ENCODE measurements at places on chromosomes 16 and 17.

DNA sequence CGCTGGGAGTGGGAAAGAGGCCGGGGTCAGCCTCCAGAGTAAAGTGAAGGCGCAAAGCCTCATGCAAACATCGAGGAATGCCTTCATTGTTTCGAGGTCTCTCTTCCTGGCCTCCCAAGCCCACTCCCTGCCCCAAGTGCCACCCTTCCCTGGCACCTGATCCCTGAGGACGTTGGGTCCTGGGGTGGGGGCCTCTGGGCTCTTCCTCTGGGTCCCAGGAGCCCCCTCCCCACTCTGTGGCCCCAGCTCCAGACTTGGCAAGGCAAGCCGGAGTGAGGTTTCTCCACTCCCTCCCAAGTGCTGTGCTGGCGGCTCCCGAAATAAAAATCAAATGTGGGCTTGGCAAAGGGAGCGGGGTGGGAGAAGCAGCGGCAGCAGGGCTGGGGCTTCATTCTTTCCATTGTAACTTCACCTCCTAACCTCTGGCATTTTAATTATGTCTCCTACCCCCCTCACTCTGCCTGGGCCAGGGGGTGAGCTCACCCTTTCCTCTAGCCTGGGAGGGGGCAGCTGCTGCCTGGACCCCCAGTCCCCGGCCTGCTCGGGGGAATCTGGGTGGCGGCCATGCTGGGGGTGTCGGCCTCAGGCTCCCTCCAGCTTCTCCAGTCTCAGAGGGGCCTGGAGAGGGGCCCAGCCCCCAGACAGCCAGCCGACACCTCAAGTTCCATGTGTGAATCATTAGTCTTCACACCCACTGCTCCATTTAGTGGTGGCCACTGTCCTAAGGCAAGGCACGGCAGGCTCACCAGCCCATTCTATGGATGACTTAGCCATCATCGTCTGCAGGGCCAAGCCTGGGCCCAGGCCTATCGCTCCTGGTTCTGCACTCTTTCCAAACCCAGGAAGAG is 14.6 kb upstream of the TMEM92 start:
- no peak for DNase-seq

- no peak for DNase-seq
These were observed 5.9 kb downstream of the IRX6 start for GRCh38 chr16:55329791-55330428.

DNA sequence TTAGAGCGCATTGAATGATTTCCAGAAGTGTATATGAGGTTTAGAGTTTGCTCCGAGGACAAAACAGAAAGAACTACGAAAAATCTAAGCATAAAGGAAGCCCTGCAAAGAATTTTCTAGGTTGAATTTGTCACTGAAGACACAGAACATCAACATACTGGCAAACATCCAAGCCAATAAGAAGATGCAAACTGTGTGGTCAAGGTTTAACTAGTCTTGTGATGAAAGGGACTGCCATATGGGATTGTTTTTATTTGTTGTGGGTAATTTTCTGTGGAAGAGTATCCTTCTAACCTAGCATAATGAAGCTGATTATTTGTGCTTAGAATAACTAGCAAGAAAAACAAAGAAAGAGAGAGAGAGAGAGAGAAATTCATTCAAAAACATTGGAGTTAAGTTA is 492.0 kb upstream of the ERCC4 start:
- DNase-seq: no peak

GRCh38 chr16:82808036-82808435 is 181.3 kb downstream of the CDH13 start:
- DNase-seq: no peak

DNA sequence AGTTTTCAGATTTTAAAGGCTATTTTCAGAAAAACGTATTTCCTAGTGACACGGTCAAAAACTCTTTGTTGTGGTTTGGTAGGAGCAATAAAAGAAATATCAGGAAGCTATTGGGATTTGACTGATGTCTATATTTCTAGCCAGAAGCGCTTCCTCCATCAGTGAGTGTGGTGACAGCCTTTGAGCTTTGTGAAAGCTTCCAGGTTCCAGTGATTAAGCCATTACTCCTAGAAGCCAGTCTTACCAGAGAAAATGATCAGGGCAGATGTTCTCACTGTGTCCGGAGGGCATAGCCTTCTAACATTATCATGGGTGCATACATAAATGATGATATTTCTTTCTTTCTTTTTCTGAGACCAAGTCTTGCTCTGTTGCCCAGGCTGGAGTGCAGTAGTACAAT is 39.6 kb downstream of the MAP2K6 start:
- no peak for DNase-seq

GRCh38 chr17:50721194-50722010 is 2.0 kb downstream of the LUC7L3 start:
- DNase-seq: no peak

- DNase-seq: no peak
These were observed 56.5 kb upstream of the CIBAR2 start for GRCh38 chr16:85168732-85169256.

DNA sequence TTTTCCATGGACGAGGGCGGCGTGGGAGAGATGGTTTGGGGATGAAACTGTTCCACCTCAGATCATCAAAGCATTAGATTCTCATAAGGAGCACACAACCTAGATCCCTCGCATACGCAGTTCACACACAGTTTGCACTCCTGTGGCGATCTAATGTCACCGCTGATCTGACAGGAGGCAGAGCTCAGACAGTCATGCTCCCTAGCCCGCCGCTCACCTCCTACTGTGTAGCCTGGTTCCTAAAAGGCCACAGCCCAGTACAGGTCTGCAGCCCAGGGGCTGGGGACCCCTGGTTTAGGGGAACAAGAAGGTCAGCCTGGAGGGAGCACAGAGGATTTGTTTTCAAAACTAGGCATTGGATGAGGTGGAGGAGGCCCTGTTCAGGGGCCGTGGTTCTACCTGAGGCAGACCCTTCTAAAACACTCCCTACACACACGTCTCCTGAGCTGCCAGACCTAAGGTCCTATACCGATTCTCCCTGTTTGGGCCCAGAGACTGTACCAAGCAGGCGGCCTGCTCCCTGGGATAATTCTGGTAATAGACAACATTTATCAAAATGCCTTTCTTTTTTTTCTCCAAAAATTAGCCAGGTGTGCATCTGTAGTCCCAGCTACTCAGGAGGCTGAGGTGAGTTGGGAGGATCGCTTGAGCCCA is 38.6 kb downstream of the AXIN2 start:
- DNase-seq: no peak

DNA sequence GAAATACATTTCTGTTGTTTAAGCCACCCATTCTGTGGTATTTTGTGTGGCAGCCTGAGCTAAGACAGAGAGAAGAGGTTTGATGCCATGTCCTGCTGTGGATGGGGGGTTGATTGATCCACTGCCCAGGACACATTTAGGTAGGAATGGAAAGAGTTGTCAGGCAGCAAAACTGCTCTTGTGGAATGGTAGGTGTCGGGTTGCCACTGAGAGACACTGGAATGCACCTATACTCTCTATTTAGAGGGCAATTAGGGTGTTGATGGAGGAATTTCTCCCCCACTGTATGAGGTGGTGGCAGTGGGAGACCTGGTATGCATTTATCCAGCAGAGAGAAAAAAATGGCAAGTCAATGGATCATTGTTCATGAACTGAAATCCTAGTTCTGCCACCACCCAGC is 30.9 kb downstream of the CBLN1 start:
- DNase-seq: no peak

DNA sequence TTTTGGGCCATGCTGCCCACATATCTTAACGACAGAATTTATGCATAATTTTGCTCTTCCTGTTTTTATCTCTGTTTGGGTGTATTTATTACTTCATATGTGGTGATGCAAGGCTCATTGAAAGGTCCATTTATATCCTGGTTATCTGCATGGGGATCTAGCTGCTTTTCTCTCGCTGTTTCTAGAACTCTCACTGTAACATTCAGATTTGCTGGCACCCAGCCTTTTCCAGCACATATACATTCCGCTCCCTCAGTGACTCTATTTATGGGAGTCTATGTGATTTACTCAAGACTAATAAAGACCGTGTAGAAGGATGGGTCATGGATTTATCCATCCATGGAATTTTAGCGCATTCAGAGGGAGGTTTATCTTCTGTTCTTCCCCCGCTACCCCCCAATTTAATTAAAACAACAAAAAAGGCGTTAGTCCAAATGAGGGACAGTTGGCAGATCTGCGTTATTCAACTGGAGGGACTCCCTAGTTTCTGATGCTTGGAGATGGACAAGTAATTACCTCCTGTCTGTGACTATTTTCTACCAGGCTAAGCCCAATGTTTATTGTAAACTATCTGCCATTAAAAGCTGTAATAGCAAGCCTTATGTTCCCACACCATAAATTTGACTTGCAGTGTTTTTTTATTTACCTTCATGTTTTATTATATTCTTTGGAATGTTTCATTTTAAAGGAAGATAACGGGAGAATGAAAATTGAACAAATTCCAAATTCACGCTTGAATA is 19.8 kb upstream of the MARCHF10 start:
- no peak for DNase-seq

- DNase-seq: peak; percentile 24
These were observed 19.7 kb downstream of the DPEP1 start for GRCh38 chr16:89633064-89633631.

GRCh38 chr16:53152329-53152728 is 97.5 kb downstream of the CHD9 start:
- no peak for DNase-seq

DNA sequence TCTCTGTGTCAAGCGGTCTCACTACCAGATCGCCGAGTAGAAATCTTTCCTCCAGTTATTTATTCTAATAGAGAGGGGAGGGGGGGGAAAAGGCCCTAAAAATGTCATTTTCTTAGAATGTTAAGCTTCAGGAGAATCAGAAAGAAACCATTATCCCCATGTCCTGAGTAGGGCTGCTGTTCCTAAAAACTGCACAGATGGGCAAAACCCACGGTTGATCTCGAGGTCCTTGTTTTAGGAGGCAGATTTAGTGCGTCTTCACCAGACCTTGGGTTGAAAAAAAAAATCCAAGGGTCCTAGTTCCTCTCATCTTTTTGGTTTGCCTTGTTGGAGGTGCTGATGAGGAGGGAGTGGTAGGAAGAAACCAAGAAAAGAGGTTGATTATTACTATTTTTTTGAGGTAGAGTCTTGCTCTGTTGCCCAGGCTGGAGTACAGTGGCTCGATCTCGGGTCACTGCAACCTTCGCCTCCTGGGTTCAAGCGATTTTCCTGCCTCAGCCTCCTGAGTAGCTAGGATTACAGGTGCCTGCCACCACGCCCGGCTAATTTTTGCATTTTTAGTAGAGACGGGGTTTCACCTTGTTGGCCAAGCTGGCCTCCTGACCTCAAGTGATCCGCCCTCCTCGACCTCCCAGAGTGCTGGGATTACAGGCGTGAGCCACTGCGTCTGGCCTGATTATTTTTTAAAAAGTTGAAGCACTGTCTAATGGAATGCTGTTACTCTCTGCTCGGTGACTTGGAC is 1.4 kb downstream of the CBFB start:
- DNase-seq: no peak

DNA sequence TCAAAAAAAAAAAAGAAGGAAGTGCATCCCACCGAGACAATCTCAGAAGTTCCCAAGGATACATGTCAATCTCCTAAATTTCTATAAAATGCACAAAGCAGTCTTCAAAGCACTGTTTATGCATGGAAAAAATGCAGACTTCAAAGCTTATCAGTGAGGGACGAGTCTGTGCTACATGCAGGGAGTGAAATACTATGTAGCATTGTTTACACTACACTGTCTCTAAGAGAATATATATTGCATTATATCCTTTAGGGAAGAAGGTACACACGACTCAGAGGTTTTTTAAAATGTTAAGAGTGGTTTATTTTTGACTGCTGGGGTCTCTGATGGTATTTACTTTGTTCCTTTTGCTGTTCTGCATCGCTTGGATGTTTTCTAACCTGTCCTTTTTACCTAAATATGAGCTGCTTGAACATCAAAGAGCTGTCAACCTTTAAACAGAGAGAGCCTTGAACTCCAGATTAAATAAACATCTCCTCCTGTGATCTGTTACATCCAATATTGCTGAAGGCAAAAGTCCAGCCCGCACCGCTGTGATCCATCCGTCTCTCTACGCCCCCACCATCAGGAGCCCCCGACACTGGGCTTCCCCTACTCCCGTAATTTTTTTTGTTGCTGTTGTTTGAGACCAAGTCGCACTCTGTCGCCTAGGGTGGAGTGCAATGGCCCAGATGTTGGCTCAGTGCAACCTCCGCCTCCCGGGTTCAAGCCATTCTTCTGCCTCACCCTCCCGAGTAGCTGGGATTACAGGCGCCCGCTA is 1.4 kb downstream of the FBXO31 start:
- DNase-seq: no peak

GRCh38 chr16:78180349-78180748 is 80.9 kb downstream of the WWOX start:
- no peak for DNase-seq

GRCh38 chr17:50498021-50498874 is 10.0 kb upstream of the MYCBPAP start:
- no peak for DNase-seq

GRCh38 chr16:89358030-89359005 is 132.0 kb downstream of the ANKRD11 start:
- no peak for DNase-seq

DNA sequence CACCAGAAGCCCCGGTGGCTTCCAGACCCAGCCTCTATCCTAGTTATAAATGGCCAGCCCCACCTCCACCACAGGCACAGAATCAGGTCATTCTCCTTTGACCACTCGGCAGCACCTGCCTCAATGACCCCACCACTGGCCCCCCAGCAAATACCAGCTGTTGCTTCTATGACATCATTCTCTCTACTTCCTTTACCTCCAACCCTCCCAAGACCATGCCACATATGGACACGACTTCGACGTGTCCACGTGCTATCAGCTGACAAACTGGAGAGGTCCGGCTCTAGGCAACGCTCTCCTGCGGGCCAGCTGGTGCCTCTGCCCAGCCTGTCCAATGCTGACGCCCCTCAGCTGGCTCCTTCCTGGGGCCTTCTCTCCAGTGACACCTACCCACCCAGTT is 5.9 kb downstream of the ALYREF start:
- DNase-seq: no peak

DNA sequence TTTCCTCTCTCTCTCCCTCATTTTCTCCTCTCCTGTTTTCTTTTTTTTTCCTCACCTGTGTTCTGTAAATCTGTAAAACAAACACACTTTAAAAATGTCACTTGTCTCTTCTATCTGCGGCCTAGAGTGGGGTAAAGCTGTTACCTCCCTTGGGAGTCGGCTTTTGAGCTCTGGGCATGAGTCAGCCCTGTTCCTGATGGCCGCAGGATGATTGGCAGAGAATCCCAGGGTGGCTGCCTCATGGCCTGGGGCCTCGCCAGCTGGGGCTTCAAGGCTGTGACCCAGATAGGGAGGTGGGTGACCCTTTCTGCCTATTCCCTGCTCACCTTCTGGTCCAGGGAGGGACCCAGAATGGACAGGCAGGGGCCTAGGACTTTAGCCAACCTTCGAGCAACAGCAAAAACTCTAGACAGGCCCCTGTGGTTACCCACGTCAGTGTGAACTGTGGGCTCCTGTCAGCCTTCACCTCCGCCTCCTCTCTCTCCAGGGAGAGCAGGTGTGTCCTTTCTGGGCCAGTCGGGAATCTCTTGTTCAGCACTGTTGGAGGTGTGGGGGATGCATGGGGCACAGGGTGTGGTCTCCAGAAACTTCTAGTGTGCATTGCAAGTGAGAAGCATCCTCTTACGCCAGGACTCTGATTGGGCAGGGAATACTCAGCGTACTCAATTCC is 87.4 kb downstream of the RAP1GAP2 start:
- DNase-seq: no peak

Data from GOT3 (cell line).